ENCODE measurements at places on chromosomes 11 and 22.

DNA sequence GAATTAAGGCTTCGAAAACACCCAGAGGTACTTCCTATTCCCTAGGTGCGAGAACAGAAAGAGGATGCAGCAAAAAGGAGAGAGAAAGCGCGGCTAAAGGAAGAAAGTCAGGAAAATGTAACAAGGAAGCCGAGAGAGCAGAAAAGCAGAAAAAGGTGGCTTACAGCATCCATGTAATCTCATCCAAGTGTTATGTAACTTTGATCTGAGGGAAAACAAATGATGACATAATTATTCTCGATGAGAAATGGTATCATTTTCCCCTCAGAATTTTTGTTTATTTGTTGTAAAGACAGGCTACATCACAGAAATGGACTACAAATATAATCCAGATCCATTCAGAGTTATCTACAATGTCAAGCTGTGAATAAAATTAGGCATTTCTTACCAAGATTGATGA is 69.1 kb upstream of the APOA1 start:
- DNase-seq, result no peak

DNA sequence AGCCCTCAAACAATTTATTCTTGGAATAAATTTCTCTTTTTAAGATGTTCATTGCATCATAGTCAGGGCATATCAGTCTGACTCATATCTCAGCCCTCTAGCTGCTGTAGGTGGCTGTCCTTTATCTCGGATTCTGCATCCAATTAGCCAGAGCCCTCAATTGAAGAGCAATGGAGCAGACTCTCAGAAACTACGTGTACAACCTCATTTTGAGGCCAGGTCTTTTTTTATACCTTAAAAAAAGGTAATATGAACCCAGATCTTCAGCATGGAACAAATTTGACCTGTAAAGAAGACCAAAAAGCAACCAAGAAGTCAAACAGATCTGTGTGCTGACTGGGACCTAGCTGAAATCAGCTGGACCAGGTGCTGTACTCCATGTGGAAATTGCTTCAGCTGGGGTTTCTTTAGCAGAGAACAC is 8.7 kb downstream of the OR52A5 start:
- no peak for DNase-seq

DNA sequence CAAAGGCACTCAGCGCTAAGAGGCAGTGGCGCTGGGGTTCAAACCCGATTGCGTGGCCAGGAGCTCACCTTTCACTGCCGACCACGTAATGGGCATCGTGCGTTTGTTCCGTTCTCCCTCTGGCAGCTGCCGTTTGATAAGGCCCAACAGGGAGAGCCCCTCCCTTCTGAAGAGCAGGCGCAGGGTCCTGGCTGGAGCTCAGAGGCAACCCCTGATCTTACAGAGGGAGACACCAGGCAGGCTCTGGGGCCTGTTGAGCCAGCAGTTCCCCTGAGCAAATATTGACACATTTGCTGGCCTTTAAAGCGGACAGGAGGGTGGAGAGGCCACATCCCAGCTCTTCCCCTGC is 11.7 kb upstream of the C1QTNF6 start:
- no peak for DNase-seq

GRCh38 chr11:3817181-3817800 is 8.9 kb downstream of the PGAP2 start:
- DNase-seq, result no peak

GRCh38 chr11:25860677-25861450 is 471.1 kb upstream of the ANO3 start:
- peak; percentile 6 for DNase-seq

DNA sequence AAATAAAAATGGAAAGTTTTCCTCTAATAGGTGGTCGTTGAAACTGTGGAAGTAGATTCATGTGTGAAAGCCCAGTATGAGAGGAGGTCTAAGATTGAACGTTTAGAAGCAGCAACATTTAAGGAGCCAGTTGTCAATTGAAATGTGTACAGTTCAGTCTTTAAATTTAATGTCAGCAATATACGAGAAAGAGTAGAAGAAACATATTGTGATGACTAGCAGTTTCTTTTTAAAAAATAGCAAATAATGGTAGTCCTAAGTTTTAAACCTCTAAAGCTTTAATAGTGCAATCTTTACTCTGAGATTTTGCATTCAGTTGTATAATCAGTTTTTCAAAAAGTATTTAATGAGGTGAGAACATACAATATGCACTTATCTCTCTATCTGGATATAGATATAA is 44.9 kb downstream of the TMEM135 start:
- no peak for DNase-seq

DNA sequence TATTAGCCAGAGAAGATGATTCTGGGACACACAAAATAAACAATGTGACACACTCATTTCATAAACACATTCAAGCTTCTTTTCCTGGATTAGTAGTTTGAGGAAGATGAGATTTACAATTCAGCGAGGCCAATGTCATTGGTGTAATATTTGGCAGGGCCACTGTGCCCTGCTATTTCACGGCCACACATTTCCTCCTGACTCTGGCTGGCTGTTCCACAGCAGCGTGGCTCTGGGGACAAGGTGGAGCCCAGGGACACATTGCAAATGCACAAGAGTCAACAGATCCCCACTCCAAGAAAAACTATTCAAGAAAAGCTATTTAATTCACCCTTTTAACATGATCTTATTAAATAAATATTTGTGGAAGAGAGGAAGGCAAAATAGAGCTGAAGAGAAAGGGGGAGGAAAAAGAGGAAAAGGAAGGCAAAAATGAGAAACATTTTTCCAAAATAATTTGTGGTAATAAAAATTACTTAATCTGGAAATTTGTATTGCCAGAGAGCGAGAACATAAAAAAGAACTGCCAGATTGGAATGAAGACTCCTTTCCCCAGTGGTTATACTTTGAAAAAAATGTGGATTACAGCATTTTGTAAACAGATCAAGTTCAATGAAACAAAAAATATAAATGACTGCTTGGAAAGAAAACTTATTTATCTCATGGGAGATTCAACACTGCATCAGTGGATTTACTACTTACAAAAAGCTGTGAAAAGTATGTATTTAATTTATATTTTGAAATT is 27.1 kb downstream of the NXPE2 start:
- no peak for DNase-seq

- no peak for DNase-seq
Observed at GRCh38 chr11:19869466-19869865, 156.8 kb downstream of the NAV2 start.

- no peak for DNase-seq
Observed at GRCh38 chr11:72519220-72519881, 85.0 kb upstream of the CLPB start.

DNA sequence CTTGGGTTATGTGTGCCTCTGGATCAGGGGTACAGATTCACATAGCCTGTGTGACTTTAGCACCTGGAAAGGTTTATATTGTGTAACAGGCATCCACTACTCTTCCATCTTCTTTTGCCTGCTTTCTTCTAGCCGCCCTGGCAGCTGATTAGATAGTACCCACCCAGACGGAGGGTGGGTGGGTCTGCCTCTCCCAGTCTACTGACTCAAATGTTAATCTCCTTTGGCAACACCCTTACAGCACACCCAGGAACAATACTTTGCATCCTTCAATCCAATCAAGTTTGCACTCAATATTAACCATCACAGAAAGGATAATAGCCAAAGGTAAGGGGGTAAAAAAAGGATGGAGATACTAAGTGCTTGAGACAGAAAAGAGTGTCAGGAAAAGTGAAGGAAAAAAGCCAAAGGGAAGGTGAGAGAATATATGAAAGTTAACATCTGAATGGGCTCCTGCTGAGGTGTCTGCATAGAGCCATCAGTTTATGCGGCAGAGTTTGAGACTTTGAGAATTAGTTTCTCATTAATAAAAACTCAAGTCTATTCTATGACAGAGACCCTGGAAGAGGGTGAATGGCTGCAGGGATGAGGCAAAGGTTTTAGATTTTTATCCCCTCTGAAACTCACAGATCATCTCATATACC is 2.6 kb upstream of the OR51B6 start:
- no peak for DNase-seq

- no peak for DNase-seq
Observed at GRCh38 chr11:61072316-61073109, 29.8 kb upstream of the CD5 start.

DNA sequence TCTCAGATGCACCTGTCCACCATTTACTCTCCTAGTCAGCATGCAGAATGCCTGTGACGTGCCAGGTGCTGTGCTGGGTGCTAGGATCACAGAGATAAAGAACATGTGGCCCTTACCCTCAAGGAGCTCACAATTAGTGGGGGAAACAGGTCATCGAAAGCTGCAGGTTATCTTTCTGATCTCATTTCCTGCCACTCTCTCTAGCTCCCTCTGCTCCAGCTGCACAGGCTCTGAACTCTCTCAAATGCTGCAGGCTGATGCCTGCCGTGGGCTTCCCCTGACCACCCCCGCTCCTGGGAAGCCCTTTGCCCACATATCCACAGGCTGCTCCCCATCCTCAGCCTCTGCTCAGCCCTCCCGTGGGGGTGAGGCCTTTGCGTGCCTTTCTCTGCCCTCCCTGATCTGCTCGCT is 29.6 kb downstream of the SHANK3 start:
- DNase-seq, result no peak

DNA sequence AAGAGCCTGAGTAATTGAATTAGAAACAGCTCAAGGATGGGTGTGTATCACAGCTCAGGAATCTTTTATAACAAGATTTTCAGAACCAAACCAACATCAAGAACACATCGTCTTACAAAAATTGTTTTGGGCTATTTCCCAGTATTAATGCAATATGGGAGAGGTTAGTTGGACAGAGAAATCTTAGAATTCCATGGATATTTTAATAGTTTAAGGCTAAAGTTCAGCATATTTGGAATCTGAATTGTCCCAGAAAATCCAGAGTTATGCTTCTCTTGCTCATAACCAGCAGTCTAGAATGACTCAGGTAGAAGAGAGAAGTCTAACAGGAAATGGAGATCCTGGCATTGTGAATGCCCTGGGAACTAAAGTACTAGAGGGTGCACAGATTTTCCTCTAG is 74.6 kb downstream of the ADM start:
- peak; percentile 83 for DNase-seq

DNA sequence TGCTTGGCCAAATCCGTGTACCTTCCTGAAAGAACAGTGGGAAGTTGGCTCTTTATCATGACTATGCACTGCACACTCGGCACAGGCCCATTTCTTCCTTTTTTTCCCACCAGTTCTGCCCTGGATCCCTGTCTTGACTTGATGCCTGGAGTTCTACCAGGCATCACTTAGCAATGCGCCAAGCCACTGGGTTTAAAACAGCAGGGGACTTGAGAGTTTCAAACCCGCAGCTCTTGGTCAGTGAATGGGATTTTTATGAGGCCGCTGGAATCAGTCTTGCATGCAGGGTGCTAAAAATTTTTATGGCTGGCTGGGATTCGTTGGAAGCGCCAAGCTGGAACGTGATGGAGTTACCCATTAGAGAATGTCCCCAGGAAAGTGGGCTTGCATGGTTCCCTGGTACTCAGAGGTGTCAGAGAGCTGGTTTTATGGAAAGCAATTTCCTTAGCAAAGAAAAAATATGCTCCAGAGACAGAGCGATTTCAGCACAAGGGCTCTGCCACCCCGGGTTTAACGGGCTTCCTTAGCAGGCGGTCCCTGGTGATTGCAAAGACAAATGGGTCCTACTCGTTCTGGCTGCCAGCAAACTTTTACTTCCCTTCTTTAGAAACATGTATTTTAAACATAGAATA is 432.9 kb downstream of the TENM4 start:
- no peak for DNase-seq

GRCh38 chr11:85307366-85307765 is 319.8 kb downstream of the DLG2 start:
- peak; percentile 68 for DNase-seq

- no peak for DNase-seq
Observed at GRCh38 chr11:111572581-111572980, 29.7 kb upstream of the SIK2 start.

DNA sequence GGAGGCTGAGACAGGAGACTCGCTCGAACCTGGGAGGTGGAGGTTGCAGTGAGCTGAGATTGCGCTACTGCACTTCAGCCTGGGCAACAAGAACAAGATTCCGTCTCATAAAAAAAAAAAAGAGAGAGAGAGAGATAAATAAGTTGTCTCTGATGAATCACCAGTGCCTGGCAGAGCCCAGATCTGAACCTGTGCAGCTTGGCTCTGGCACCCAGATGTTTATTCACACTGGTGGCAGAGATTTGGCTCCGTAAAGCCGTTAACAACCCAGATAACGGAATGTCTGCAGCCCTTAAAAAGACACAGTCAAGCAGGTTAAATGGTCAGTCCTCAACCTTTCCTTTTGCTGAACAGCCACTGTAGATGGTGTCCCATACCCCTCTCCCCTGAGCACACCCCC is 33.5 kb upstream of the RTL6 start:
- DNase-seq, result no peak

- DNase-seq, result no peak
Observed at GRCh38 chr11:16863389-16863788, 124.9 kb downstream of the C11orf58 start.

- no peak for DNase-seq
Observed at GRCh38 chr11:57935402-57936049, 88.2 kb upstream of the OR9Q1 start.

GRCh38 chr11:131430473-131431208 is 60.2 kb downstream of the NTM start:
- DNase-seq, result peak; percentile 53

GRCh38 chr11:64218628-64219353 is 7.2 kb downstream of the TRPT1 start:
- no peak for DNase-seq

DNA sequence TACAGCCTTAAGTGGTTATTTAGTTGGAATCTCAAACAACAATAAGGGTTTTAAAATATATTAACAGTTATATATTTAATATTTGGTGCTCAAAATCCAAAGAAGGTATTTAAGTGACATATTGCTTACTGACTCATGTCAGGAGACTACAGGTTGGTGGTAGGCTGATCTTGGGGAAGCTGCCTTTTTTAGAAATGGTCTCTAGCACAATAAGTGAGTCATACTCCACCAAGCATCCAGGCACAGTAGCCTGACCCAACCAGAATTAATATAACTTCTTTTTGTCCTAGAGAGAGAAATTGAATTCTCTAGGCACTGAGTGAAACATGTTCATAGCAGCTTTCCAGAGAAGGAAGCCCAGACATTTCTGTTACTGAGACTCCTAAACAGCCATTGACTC is 868.5 kb upstream of the TENM4 start:
- no peak for DNase-seq

- peak; percentile 27 for DNase-seq
Observed at GRCh38 chr11:117097389-117098268, 599 bp downstream of the SIK3 start.

GRCh38 chr11:76234021-76234415 is 27.7 kb upstream of the WNT11 start:
- DNase-seq, result peak; percentile 30

GRCh38 chr11:78268591-78269410 is 80.1 kb downstream of the USP35 start:
- no peak for DNase-seq

- no peak for DNase-seq
Observed at GRCh38 chr11:116773203-116774097, 663 bp upstream of the BUD13 start.

DNA sequence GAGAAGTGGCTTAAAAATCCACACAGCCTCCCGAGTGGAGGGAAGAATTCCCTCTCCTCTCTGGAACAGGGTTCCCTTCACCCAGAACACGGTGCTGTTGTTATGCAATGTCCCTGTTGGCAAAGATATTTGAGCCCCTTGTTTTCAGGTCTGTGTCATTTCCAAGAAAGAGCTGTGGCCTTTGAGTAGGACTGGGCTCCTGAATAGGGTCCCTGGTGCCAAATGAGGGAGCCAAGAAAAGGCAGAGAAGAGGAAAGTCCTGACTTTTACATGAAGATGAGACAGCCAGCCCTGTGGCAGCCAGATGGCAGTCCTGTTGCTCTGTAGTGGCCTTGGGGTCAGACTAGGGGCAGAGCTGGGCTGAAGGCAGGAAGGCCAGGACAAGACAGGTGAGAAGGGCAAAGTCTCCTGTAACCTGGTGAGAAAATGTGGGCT is 51.2 kb upstream of the ELF5 start:
- no peak for DNase-seq

- peak; percentile 58 for DNase-seq
Observed at GRCh38 chr11:131279654-131280384, 90.6 kb upstream of the NTM start.
